ENCODE measurements at places on chromosomes 3 and 15.

DNA sequence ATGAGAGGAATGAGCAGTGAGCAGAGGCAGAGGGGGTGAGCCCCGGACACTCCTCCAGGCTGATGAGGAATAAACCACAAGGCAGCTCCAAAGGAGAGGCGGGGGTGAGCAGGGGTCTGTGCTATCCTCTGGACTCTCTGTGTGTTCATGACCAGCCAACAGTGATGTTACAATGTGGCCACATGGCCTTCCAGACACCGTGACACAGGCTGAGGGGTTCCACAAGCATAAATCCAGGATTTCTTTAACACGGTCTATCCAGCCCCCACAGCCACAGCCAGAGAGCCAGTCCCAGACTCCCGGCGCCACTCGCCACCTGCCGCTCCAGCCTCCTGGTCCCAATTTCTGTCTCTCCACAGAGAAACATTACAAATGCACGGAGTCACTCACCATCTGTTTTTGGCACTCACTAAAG is 24.4 kb downstream of the XXYLT1 start:
- DNase-seq = no peak

- DNase-seq = no peak
Observed at GRCh38 chr3:25574172-25574765, 90.4 kb downstream of the TOP2B start.

DNA sequence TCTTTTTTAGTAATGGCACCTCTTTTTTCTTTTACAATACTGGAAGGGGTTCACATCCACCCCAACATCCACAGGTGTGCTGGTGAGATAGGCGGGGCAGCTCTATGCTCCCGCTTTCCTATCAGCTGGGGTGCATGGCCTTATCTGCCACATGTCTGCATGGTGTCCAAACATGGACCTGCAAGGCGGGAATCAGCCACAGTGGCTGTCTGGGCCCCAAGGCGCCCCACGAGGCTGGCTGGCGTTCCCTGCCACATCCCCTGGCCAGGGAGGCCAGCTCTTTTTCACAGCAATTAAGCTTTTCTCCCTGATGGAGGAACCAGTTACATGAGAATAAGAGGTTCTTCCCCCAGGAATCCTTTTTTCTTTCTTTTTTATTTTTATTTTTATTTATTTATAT is 30.9 kb upstream of the GOLGA6L2 start:
- no peak for DNase-seq

- no peak for DNase-seq
Observed at GRCh38 chr3:72543246-72543645, 305.0 kb downstream of the SHQ1 start.

- no peak for DNase-seq
Observed at GRCh38 chr3:87771337-87772192, 287.2 kb downstream of the CGGBP1 start.

DNA sequence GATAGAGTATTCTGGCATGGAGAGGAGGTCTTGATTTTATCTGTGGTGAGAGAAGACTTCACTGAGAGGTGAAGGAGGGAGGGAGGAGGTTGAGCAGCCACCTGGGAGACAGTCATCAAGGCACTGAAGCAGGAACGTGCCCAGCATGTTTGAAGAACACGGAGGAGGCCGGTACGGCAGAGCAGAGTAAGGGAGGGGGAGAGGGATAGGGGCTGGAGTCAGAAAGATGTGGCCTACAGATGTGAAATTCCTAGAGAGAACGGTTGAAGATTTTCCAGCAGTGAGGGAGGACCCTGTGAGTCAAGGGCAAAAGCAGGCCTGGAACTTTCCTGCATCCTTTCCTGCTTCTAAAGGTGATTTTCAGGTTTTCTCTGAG is 21.7 kb upstream of the IQCF6 start:
- DNase-seq = no peak

DNA sequence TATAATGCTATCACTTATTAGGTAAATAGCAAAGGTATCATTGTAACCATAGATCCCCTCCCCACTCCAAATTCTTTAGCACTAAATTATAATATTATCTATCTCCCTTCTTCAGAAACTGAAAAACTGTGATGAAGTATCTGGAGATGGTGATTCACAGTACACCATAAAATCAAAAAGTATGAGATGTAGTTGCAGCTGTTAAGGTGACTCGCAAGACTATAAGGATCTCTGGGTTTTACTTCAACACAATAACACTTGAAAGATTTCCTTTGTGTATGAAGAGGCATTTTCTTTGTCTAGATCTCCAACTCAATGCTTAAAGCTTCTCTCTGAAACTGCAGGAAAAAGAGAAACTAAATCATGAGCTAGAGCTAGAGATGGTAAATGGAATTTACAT is 46.9 kb downstream of the IFT57 start:
- no peak for DNase-seq

- DNase-seq = no peak
Observed at GRCh38 chr15:72197041-72197459, 537 bp downstream of the GRAMD2A start.

DNA sequence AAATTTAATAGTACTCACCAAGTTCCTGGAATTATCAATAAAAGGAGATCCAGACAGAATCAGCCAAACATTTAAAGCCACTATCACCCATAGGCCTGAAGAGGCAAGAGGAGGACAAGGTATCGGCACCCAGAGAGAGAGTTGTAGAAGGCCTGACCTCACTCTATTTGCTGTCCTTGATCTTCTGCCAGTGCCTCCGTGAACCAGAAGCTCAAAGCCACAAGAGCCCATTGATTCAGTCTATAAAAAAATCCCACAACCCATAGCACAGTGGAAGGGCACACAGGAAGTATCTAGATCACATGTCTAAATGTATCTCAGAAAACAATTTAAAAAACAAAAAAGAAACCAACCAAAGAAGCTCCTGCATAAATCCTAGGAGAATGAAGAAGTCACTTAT is 68.6 kb upstream of the FAM174B start:
- DNase-seq = no peak

- no peak for DNase-seq
Observed at GRCh38 chr3:13009946-13010315, 63.3 kb downstream of the IQSEC1 start.

- DNase-seq = no peak
Observed at GRCh38 chr3:43995547-43996378, 245.9 kb upstream of the TOPAZ1 start.

DNA sequence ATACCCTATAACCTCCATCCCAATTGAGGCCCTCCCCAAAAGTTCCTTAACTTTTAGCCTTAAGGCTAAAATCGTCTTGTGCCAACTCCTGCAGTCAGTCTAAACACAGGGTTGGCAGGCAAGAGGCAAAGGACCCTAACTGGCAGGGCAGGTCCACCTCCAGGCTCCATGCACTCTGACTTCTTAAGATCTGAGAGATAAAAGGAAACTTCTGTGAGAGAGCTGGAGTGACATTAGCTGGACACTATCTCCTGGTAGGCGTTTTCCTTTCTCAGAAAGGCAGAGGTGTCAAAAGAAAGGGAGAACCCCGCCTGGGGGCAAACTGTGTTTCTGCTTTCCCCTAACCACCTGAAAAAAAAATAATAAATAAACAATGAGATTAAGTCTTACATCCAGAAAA is 3.6 kb downstream of the CHSY1 start:
- no peak for DNase-seq

GRCh38 chr15:101536166-101536874 is 46.8 kb upstream of the PCSK6 start:
- no peak for DNase-seq

- no peak for DNase-seq
Observed at GRCh38 chr3:32522682-32523081, 20.0 kb upstream of the CMTM6 start.

GRCh38 chr3:81716870-81717509 is 44.5 kb downstream of the GBE1 start:
- DNase-seq = no peak

DNA sequence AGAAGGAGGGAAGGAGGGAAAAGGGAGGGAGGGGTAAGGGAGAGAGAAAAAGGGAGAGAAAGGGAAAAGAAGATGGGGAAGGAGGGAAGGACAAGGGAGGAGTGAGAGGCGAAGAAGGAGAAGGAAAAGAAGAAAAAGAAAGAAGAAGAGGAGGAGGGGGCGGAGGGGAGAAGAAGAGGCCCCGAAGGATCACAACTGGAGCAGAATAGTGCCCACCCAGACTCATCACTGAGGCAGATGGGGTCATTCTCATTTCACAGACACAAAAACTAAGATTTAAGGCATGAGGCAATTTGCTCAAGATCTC is 2.7 kb upstream of the ALAS1 start:
- DNase-seq = no peak

DNA sequence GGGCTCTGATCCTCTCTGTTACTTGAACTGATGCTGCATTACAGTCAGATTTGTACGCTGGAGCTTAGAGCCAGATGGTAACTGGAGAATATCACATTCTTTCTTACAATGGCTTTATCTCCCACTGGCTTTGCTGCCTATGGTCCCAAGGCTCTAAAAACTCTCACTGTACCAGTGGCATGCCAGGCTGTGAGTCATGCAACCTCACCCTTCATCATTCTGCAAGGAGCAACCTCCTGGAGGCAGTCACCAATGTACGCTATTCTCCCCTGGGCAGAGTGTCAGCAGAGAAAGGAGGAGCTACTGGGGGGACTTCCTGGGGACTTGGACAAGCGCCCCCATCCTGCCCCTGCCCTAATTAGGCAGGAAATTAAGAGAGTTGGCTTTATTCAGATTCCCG is 97.9 kb upstream of the EIF1B start:
- DNase-seq = no peak

All from SK-N-MC (cell line).